ENCODE measurements at places on chromosomes 3 and 15. TPM values are rescaled to one million over a fixed set of nuclear protein-coding genes. Genes with fewer than 3 reads are reported as not detected.

The GALNT15 gene
- not detected for total RNA-seq

The CDHR4 gene
- 0.29 TPM for total RNA-seq

The CFAP44 gene
- 2.5 TPM for total RNA-seq

The TRPM1 gene
- not detected for total RNA-seq

The RPL14 gene
- total RNA-seq: 718 TPM

The TRIM42 gene
- not detected for total RNA-seq

The POPDC2 gene
- 0.78 TPM for total RNA-seq

The CHRFAM7A gene
- 6.7 TPM for total RNA-seq

The SAMMSON gene
- total RNA-seq: not detected

The PARP15 gene
- not detected for total RNA-seq

The LTK gene
- total RNA-seq: 0.13 TPM

The COL8A1 gene
- total RNA-seq: not detected

The ATP2B2 gene
- total RNA-seq: not detected

The DPH3 gene
- total RNA-seq: 25.3 TPM

The CPLX3 gene
- not detected for total RNA-seq

The DAPK2 gene
- 3.8 TPM for total RNA-seq

The DAZL gene
- not detected for total RNA-seq

The TMEM212 gene
- not detected for total RNA-seq

The SEMA6D gene
- total RNA-seq: not detected

The BMF gene
- total RNA-seq: 2.1 TPM

The GABRR3 gene
- total RNA-seq: not detected

The LTF gene
- not detected for total RNA-seq

The THBS1 gene
- 34.1 TPM for total RNA-seq

The ARHGAP31 gene
- total RNA-seq: 1.7 TPM

The RIOX2 gene
- 27.5 TPM for total RNA-seq

The CEP70 gene
- total RNA-seq: 7.6 TPM

The GOLGA8M gene
- 0.10 TPM for total RNA-seq

The MUC13 gene
- total RNA-seq: 8.7 TPM

The RASGRF1 gene
- total RNA-seq: 0.64 TPM

The GABPB1 gene
- total RNA-seq: 30.2 TPM

The GPR160 gene
- 2.2 TPM for total RNA-seq
